SW480 (cell line): ENCODE measurements at places on chromosomes 6 and 20.

GRCh38 chr20:59977086-59977485, 18.9 kb downstream of the CDH26 start:
- no peak for DNase-seq

- DNase-seq = no peak
These were observed 23.1 kb downstream of the GNAS start for GRCh38 chr20:58875541-58876134.

DNA sequence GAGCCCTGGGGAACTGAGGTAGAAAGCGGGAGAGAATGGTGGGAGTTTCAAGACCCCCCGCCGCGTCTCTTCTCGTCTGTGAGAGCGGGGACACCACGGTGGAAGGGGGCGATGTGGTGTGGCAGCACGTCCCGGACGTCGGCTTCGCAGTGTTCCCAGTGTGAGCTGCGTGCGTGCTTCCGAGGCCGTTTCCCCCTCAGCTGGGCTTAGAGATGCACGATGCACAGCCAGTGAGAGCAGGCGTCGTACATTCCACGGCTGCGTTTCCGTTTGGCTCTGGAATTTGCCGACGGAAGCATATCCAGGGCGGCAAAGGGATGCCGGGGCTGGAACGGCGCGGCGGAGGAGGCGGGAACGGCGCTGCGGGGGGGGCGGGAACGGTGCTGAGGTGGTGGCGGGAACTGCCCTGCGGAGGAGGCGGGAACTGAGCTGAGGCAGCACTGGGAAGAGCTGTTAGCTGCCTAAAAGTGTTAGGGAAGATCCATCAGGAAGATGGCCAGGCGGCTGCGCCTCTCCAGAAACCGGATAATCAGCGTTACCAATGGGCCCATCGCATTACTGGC, 37.7 kb downstream of the KIF25 start:
- peak; percentile 52 for DNase-seq

GRCh38 chr6:110491644-110492317, 15.4 kb upstream of the SLC22A16 start:
- no peak for DNase-seq

DNA sequence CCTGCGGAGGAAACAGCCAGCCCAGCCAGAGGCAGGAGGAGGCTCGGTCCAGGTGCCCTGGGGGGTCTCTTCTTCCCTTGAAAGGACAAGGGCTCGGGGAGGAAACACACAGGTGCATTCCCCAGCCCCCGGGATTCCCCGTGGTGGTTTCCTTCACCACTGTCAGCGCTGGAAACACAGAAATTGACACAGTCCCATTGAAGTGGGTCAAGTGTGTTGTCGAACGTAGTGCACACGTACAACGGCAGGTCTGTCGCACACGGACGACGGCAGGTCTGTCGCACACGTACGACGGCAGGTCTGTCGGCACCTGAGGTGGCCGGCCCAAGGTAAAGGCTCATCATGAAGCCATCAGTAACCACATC, 80.9 kb downstream of the DLL1 start:
- DNase-seq = no peak

DNA sequence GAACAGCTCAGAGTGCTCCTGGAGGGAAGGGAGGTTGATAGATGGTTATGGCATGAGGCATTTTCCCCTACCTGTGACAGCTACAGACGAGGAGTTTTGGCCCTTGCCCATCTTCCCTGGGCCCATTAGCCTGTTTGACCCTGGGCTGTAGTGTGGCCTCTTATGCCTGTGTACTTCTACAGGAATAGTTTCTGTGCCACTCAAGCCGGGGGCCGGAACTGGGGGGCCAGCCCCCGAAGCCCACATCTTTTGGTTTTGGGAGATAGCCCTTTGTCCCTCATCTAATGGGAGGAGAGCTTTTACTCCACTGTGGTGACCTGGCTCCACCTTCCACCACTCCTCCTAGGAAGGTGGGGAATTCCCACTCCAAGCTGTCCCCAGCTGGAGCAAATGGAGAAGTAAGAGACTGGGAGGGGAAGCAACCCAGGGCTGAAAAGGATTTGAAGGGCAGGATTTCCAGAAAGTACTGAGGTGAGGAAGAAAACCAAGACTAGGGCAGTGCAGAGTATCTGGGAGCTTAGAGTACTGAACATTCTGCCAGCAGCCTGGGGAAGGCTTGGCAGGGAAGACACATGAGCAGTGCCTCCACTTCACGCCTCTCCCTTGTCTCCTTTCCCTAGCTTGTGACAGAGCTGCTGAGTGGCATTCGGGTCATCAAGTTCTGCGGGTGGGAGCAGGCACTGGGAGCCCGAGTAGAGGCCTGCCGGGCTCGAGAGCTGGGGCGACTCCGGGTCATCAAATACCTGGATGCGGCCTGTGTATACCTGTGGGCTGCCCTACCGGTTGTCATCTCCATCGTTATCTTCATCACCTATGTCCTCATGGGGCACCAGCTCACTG, 6.9 kb downstream of the ABCC10 start:
- no peak for DNase-seq

- DNase-seq = no peak
These were observed 182.1 kb upstream of the SNX9 start for GRCh38 chr6:157640746-157641451.

DNA sequence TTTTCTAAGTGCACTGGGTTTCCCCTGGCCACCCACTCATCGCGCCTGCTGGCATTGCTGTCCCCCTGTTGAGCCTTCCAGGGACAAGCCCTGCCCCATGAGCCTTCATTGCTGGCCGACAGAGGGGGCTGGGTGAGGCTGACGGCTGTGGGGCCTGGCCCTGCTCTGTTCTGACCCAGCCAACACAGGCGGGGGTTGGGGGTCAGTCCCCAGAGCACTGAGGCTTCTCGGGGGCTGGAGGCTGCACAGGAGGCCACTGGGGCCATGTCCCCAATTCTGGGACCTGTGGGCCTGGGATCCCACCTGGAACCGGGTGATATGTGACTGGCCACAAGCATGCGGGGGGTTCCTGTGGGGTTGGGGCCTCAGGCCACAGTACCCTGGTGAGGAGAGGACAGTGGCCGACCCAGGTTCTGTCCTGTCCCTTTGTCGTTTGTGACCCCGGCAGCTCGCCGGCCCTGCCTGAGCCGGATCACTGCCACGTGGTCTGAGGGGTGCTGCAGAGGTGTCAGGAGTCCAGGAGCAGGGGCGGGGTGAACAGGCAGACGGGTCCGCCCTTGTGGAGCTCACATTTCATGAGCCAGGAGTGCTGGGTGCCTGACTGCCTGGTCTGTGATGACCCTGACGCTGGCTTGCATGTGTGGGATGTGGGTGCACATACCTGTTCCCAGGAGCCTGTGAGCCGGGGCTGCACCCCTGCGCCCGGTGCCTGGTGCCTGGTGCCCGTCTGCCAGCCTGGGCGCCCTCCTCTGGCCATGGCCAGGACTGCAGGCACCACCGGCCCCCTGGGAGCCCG, 2.1 kb upstream of the COL20A1 start:
- peak; percentile 80 for DNase-seq

GRCh38 chr20:1568163-1568490, 10.6 kb upstream of the SIRPD start:
- DNase-seq = no peak

DNA sequence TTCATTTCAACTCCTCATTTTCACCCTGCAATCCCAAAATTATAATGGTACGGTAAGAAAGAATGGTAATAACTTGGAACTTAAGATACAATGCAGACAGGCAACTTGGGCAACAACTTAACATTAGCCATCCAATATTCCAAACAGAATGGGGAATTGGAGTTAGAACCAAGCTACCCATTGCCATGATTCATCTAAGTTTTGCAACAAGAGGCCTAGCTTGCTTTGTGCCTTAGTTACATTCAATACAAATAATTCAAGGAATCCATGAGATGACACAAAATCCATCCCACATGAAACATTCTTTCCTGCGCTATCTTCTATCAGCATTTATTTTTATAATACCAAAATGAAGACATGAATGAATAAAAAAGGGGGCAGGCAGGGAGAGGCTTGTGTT, 28.4 kb downstream of the DCDC2 start:
- DNase-seq = no peak

DNA sequence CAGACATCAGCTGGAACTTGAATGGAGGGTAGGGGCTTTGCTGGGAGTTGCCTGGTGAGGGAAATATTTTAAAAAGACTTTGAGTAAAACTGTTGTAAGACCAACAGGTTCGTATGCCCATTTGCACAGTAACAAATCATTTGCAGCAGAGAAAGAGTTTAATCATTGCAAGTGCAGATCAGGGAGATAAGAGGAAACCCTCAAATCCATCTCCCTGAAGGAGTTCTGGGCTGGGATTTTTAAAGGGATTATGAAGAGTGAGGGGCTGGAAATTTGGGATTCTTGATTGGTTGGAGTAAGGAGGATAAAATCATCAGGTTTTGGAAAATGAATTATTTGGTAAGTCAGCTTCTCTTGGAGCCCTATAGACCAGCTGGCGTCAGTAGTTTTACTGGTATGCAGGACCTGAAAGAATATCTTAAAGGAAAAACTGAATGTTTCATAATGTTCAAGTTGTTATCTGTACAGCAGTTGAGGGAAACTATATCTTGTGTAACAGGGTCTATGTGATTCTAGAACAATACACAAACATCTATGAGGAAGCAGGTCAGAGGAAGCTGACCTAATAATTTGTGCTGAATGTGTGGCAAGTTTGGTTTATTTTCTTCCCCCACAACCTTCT, 295.5 kb downstream of the PLCB1 start:
- no peak for DNase-seq

DNA sequence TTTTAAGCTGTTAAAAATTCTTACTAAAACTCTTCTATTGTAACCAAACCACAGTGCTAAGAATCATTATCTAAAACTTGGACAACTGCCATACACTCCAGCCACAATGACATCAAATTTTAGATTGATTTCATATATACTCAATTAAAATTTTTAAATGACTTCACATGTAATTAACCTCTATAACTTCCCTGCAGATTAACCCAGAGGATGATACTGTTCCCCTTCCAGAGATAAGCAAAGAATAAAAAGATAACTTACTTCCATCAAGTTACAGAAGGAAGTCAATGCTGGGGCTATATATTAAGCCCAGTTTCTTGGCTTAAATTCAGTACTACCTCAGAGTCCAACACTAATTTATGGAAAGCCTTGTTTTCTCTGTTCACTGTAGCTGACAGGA, 71.3 kb downstream of the ARHGAP18 start:
- no peak for DNase-seq

- peak; percentile 40 for DNase-seq
These were observed 22.5 kb downstream of the SLC52A3 start for GRCh38 chr20:745683-746301.

GRCh38 chr6:115618256-115618655, 442.4 kb downstream of the FRK start:
- DNase-seq = no peak

DNA sequence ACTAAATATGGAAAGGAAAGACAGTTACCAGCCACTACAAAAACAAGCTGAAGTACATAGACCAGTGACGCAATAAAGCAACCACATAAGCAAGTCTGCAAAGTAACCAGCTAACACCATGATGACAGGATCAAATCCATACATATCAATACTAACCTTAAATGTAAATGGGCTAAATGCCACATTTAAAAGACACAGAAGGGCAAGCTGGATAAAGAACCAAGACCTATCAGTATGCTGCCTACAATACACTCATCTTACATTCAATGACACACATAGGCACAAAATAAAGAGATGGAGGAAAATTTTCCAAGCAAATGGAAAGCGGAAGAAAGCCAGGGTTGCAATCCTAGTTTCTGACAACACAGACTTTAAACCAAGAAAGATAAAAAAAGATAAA, 24.1 kb downstream of the HLA-C start:
- DNase-seq = no peak

DNA sequence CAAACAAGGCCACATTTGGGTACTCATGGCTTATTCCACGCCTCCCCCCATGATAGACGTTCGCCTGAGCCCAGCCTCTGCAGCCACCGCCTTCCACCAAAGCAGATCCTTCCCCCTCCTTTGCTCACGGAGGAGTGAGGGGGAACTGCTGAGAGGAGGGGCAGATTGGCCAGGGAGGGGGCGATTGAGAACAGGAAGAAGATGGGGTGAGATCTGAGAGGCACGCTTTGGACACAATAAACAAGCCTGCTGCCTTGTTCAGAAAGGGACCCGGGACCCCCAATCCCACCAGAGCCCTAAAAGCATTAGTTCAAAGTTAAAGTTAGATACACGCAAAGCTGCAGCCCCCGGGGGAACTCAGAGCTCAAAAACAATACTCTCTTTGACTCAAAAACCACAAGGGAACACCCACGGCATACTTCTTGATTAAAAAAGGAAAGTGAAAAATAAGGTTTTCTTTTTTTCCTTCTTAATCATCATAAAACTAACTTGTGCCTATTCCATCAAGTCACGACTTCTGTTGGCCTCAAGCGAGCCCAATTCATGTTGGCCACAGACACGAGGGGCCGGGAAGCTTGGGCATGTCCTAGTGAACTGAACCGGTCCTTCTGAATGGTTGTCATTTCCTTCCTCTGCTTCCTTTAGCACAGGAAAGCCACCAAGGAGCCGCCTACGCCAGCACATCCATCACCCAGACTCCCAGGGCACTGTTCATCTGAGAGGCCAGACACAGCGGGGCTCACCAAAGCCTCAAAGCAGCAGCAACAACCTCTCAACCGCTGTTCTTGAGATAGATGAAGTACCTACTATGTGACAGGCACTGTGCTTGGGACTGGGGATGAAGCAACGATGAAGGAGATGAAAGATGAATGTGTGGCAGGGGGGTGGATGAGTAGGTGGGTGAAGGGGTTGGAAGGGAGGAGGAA, 44.7 kb downstream of the NFATC2 start:
- DNase-seq = peak; percentile 65

GRCh38 chr6:147737115-147737514, 228.6 kb downstream of the SAMD5 start:
- DNase-seq = no peak

- DNase-seq = no peak
These were observed 114.0 kb upstream of the FKBP1C start for GRCh38 chr6:63097222-63097621.

GRCh38 chr20:16760431-16761304, 12.5 kb downstream of the OTOR start:
- DNase-seq = no peak

DNA sequence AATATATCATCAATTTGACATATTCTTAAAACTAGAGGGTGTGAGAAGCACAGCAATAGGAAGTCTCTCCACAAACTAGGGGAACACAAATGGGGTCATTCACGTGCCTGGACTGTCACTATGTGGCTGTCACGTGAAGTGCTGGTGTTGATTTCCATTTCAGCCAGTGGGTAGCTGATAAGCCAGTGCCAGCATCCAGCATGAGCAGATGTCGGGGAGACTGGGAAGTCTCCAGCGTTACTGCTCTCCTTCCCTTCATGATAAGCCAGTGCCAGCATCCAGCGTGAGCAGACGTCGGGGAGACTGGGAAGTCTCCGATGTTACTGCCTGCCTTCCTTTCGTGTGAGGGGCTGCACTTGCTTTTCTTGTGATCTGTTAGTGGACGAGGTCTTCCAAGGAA, 5.6 kb upstream of the SLC17A9 start:
- no peak for DNase-seq

- no peak for DNase-seq
These were observed 232.5 kb downstream of the PTPRT start for GRCh38 chr20:42957018-42957703.

GRCh38 chr6:131825946-131826345, 18.1 kb downstream of the ENPP1 start:
- DNase-seq = no peak

- DNase-seq = no peak
These were observed 53.0 kb downstream of the SNAP25 start for GRCh38 chr20:10271494-10272219.

- no peak for DNase-seq
These were observed 216.8 kb upstream of the SGK1 start for GRCh38 chr6:134534708-134535149.

- no peak for DNase-seq
These were observed 77.4 kb upstream of the ENPP5 start for GRCh38 chr6:46248143-46248542.

GRCh38 chr6:53986721-53987521, 124.3 kb upstream of the MLIP start:
- DNase-seq = no peak
